GM04504 (cell line): ENCODE measurements at places on chromosomes 5 and 9.
A peak's percentile ranks its signal among the peaks of the same experiment; 100 is the strongest.

- no peak for DNase-seq
Observed at GRCh38 chr5:89723907-89724306, 685.6 kb downstream of the CETN3 start.

- DNase-seq, result peak; percentile 33
Observed at GRCh38 chr5:72209147-72210115, 102.2 kb downstream of the MAP1B start.

- DNase-seq, result no peak
Observed at GRCh38 chr9:38343037-38343436, 49.5 kb upstream of the ALDH1B1 start.

- DNase-seq, result no peak
Observed at GRCh38 chr9:93211654-93212001, 27.7 kb downstream of the WNK2 start.

- peak; percentile 97 for DNase-seq
Observed at GRCh38 chr5:160165137-160166068, 46.2 kb upstream of the PWWP2A start.

GRCh38 chr5:137055271-137055872 lies 443.8 kb downstream of the SPOCK1 start:
- DNase-seq, result no peak

DNA sequence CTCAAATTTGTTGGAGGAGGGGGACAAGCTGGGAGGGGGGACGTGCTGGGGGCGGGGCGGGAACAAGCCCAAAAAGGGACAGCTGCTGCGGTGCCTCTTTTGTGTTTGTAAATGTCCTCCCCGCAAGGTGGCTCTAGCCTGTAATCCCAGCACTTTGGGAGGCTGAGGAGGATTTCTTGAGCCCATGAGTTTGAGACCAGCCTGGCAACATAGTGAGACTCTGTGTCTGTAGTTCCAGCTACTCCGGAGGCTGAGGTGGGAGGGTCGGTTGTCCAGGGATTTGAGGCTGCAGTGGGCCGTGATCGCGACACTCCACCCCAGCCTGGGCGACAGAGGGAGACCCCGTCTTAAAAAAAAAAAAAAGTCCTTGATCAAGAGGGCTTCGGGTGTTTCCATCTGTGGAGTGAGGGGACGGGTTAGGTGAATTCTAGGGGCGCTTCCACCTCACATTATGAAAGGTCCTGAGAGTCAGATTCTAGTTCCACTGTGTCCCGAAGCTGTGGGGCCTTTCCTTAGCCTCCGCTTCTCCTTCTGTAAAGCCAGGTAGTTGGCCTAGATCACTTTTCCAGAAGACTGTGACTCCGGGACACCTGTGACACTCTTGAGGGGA lies 779 bp upstream of the CTNNA1 start:
- DNase-seq, result no peak

- no peak for DNase-seq
Observed at GRCh38 chr5:72151169-72151568, 43.9 kb downstream of the MAP1B start.

- DNase-seq, result no peak
Observed at GRCh38 chr5:78602400-78602799, 46.2 kb downstream of the LHFPL2 start.

DNA sequence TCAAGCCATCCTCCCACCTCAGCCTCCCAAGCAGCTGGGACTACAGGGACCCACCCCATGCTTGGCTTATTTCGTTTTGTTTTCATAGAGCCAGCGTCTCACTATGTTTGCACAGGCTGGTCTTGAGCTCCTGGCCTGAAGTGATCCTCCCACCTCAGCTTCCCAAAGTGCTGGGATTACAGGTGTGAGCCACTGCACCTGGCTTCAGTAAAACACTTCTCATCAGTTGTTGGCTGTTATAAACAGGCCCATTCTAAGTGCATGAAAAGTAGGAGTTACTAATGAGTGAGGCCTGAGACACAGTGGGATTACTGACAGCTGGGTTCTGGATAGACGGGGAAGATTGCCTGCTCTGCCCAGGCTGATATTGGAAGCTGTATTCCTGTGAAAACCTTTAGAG lies 3.5 kb downstream of the CRB2 start:
- no peak for DNase-seq

GRCh38 chr9:133647765-133648469 lies 11.8 kb downstream of the DBH start:
- DNase-seq, result no peak

- DNase-seq, result no peak
Observed at GRCh38 chr5:146878476-146879172, at the start of gene PPP2R2B. PPP2R2B (minus strand) TSS chr5:146878757.

- no peak for DNase-seq
Observed at GRCh38 chr5:104018299-104018698, 455.7 kb upstream of the NUDT12 start.

GRCh38 chr5:158810615-158811014 lies 289.1 kb downstream of the EBF1 start:
- no peak for DNase-seq

DNA sequence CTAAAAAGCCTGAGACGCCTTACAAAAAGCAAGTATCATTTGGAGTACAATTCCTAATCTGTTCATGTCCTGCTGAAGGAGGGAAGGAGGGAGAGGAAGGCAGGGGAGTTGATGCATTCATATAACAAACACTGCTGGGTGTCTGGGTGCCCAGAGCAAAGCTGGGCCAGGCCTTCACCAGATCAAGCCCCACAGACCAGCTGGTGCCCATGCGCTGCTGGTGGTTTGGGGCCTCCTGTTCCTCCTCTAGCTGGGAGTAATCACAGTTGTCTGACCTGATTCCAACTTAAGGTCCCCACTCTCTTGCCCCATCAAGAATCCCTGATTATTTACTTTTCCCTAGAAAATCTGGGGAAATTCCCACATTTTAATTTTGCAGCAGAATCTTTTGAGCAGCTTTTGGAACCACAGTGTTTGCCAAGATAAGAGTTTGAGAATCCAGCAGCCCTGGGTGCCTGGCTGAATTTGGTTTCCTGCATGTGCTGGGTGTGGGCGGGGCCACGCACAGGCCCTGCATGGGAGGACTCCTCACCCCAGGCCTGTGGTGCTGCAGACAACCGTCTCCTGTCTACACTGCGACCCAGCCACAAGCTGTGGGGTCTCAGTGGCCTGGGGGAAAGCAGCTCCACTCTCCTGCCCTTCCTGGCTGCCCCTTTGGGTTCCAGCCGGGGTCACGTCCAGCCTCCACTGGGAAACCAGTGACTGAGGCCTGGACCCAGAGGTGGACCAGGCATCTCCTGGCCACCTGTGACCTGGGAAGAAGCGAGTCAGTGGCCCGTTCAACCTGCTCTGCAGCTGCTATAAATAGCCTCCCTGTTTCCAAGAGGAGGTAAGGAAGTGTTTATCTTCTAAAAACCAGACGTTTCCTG lies 47.5 kb downstream of the NEURL1B start:
- no peak for DNase-seq

DNA sequence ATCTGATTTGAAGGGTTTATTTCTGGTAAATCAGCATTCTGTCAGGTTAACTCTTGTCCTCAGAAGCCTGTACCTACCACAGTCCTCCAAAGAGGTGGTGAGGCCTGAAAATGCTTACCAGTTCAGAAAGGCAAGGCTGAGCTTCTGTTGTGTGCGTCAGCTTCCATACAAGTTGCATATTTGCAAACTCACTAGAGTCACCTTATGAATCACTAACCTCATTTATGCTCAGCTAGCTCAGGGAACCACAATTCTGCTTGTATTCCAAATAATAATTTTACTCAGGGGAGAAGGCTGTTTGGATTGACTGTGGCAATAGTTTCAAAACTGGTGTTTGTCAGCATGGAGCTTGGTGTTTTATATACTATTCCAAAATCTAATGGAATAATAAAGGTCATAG lies 355.1 kb upstream of the RFX3 start:
- peak; percentile 87 for DNase-seq

- DNase-seq, result no peak
Observed at GRCh38 chr9:97846347-97846746, 6.7 kb upstream of the FOXE1 start.

DNA sequence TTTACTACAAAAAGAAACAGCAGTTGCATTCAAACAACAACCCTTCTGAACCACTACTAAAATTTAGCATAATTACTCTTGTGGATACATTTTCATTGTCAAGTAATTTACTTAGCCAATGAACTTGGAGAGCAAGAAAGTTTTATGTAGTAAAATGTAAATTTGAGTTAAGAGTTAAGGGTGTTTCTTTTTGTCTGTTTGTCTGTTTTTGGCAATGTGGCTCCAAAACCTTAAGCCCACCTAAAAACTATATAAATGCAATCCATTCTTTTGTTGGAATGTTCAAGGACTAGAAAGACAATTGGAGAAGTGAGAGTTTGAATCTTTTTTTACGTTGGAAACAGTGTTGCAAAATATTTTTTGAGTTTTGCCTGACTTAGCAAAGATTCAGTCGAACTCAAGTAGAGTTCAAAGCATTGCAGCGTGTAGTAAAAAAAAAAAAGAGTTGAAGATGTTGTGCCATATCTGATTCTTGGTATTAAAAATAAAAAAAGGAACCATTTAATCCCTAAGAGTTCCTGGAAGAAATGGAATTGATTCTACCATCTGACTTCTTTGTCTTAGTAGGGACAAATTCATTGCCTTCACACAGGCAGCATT lies 867 bp downstream of the SYK start:
- no peak for DNase-seq

DNA sequence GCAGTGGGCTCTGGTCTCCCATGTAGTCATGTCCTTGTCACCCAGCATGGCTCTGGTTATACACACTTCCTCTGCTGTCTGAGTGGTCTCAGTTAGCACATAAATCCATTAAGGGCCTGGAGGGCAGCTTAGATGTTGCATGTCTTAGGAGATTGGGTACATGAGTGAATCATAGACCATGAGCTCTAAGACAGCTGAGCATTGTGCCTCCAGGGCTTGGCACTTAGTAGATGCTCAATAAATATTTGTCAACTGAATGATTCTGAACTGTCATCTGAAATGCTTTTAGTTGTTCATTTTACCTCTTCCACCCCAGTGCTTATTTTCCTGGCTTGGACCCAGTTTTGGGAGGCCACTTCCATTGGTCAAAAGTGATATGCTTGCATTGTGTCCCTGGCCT lies 135.6 kb downstream of the BOD1 start:
- DNase-seq, result no peak

DNA sequence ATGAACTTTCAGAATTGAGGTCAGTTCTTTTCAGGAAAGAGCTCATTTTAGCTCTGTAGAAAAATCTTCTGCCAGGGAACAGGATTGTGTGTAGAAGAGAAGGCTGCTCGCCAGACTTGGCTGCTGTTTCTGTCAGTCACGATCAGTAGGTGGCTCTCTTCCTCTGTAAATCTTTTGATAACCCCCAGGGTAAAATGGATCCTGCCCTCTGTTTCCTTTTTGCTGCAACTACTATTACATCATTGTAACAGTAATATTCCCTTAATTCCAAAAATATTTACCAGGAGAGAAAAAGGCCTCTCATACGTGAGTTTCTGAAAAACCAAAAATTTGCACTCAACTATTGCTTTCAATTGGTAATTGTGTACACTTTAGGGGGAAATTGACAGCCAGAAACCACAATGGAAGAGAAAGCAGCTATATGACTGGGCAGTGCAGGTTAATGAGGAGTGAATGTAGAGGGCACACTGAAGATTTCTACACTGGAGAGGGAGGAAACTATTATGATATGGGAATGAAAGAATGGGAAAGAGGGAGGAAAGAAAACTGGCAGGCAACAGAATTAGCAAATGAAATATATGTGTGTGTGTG lies 12.3 kb downstream of the IFNA21 start:
- DNase-seq, result no peak

GRCh38 chr5:97501286-97501964 lies 318.4 kb upstream of the RIOK2 start:
- DNase-seq, result no peak

DNA sequence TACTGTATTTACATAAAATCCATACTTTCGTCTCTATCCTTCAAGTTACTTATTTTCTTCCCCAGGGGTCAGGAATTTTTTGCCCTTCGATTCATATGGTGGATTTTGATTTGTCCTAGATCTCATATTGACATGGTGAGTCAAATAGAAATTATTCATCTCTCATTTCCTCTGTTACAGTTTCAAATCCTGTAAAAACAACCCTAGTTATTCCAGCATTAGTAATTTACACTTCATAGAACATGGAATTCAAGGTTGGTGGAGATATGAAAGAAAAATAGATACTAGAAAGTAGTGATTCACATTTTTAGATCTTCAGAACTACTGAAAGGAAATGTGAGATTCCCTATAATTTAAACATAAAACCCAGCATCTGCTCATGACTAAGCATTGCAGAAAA lies 1331.0 kb upstream of the CDH9 start:
- DNase-seq, result no peak

DNA sequence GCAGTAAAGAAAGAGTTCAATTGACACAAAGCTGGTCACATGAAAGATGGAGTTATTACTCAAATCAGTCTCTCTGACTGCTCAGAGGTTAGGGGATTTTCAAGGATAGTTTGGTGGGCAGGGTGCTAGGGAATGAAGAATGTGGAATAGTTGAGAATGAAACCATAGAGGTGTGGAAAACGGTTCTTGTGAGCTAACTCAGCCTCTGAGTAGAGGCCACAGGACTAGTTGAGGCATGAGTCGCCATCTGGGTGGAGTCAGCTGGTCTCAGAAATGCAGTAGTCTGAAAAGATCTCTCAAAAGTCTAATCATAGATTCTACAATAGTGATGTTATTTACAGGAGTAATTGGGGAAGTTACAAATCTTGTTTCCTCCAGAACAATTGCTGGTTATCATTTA lies 178.9 kb upstream of the SPEF2 start:
- no peak for DNase-seq

GRCh38 chr9:81171689-81172088 lies 517.7 kb downstream of the TLE1 start:
- DNase-seq, result no peak

- DNase-seq, result no peak
Observed at GRCh38 chr5:103532086-103532734, 30.4 kb downstream of the NUDT12 start.

- no peak for DNase-seq
Observed at GRCh38 chr9:136609838-136610311, 52.8 kb upstream of the EGFL7 start.

DNA sequence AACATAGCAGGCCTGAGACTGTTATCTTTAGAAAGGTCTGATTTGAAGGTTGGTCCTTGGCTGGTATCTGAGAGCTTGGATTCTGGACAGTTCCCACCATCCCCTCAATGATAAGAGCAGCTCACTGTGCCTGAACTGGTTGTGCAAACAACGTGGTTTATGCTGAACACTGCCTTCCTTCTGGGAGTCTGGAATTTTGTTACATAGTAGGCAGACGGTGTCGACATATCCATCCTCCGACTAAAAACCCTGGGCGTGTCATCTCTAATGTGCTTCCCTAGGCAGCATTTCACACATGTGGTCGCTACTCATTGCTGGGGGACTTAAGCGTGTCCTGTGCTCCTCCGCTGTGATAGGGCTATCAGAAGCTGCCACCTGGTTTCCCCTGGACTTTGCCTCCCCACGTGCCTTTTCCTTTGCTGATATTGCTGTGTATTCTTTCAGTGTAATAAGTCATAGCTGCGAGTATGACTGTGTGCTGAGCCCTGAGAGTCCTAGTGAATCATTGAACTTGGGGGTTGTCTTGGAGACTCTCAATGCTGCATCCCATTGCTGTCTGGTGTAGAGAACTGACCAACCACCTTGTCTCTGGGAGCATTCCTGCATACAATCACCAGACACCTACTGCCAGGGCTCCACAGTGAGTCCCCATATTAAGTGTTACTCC lies 119.1 kb upstream of the TBC1D2 start:
- peak; percentile 71 for DNase-seq

GRCh38 chr5:134590992-134591659 lies 41.5 kb downstream of the SAR1B start:
- DNase-seq, result no peak
